ENCODE measurements at places on chromosomes 11 and 22.

GRCh38 chr11:134858783-134859480, 446.9 kb upstream of the B3GAT1 start:
- DNase-seq: no peak

DNA sequence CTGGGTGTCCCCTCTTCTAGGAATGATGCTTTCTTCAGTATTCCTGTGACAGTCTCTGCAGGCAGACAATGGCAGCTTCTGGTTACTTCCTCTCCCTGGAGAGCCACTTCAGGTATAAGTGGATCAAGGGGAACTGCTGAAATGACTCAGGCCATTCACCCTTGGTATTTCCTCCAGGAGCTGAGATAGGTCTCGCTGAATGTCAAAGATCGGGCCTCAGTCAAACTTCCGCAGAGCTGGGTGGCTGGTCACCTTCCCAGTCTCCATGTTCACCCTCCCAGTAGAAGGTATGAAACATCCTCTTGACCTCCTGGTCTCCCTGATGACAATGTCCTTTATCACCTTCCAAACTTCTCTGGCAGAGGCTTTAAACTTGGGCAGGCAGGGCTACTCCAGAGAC, 1.8 kb upstream of the ANKK1 start:
- DNase-seq: no peak

DNA sequence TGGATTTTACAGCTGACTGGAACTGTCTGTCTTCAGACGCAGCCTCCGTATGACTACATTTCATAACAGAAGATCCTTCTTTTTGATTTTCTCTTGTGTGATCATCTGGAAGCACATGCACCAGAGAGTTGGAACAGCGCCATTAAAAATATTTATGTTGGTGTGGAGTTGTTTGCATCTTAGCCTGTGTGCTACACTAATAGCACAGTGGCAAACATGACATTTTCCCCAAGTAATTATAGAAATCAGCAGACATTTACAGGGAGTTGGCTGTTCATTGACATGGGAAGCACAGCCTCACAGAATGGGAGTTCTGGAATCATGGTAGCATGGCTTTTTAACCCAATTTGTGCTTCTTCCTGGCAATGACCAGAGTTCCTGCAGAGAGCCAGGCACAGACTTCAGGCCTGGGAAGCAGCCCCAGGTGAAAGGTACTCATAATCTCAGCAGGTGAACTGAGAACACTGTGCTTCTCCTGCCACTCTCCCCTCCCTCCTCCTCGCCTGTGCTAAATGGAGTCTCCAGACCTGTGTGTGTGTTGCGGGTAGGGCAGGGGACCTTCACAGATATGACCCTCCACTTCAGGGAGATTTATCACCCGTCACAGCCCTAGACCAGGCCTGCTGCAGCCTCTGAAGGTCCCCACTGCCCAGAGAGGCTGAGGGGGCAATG, 82.8 kb upstream of the PLET1 start:
- no peak for DNase-seq

DNA sequence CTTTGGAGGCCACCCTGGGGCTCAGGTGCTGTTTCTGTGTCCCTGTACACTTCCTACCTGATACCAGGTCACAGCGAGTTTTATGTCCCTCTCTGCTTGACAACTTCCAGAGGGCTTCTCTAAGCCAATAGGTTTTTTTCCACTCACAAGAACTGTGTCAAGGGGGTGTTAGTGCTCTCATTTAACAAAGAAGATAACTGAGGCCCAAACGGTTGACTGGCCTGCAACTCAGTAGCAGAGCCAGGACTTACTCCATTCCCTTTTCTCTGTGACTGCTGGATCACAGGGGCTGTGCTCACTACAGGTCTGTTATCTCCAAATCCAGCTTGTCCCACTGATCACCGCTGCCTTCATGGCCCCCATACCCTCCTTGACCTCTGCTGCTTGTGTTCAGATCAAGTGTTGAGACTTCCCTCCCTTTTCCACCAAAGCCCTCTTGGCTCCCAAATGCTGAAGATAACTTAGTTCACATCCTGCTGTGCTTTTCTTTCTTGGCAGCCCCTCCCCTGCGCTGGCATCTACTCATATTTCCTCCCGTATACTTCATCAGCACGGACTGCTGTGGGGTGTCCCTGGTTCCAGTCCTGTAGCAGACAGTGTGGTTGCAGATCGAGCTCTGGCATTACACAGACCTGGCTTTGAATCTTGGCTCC, 41.3 kb downstream of the POU2F3 start:
- DNase-seq: no peak

GRCh38 chr11:27395556-27396258, 32.7 kb upstream of the CCDC34 start:
- no peak for DNase-seq

DNA sequence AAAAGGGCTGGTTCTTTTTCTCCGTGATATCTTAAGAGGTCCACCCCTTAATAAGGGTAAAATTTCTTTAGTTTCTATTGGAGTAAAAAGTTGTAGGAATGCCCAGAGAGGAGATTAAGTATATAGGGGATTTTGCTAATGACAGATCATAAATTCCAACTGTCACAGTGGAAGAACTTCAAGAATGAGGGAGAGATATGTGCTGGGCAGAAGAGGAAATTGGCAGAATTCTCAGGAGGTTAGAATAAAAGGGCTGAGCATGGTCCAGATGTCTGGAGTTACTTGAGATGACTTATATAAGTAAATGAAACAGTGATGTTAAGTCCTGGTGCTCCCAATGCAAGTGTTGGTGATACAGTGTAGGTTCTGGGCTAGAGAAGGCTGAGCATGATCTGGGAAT, 417.6 kb upstream of the ARHGAP42 start:
- no peak for DNase-seq

DNA sequence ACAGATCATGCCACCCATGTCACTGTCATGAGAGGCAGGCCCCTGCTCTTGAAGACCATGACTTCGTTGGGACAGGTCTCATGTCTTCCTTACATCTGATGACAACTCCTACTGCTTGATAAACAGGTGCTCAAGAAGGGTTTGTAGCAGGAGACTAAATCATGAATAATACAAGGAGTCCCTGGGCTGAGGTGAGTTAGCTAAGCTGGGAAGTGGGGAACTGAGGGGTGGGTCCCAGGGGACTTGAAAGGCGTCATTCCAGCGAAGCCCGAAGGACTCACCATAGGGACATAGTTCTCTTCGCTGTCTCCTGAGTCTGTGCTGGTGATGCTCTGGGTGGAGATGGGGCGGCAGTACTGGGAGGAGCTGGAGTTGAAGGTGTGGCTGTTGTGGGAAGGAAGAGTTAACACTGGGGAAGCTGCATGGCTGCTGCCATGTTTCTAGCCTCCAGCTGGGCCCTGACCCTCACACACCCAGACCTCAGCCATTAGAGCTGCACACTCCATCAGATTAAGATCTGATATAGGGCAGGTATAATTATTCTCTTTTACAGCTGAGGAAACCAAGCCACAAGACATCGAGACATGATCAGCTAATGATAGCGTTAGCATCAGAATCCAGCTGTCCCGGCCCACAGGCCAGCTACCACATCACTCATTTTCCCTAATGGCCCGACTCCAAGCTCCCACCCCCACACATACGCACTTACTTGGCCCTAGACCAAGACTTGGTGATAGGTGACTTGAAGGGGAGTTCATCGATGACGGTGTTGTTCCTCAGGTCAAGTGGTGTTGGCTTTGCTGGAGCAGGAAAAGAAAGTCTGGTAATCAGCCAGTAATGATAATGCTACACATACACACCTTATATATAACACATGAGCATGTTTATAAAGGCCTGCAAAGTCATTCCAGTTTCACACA, 32.9 kb downstream of the USP35 start:
- DNase-seq: no peak

DNA sequence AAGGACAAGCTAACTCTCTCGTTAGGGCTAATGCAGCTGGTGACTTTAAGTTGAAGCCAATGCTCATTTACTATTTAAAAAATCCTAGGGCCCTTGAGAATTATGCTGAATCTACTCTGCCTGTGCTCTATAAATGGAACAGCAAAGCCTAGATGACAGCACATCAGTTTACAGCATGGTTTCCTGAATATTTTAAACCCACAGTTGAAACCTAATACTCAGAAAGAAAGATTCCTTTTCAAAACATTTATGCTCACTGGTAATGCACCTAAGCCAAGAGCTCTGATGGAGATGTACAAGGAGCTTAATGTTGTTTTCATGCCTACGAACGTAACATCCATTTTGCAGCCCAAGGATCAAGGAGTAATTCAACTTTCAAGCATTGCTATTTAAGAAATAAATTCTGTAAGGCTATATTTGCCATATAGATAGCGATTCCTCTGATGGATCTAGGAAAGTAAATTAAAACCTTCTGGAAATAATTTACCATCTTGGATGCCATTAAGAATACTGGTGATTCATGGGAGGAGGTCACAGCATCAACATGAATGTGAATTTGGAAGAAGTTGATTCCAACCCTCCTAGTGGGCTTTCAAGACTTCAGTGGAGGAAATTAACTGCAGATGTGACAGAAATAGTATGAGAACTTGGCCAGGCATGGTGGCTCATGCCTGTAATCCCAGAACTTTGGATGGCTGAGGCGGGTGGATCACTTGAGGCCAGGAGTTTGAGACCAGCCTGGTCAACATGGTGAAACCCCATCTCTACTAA, 14.5 kb downstream of the XNDC1N start:
- peak; percentile 90 for DNase-seq

DNA sequence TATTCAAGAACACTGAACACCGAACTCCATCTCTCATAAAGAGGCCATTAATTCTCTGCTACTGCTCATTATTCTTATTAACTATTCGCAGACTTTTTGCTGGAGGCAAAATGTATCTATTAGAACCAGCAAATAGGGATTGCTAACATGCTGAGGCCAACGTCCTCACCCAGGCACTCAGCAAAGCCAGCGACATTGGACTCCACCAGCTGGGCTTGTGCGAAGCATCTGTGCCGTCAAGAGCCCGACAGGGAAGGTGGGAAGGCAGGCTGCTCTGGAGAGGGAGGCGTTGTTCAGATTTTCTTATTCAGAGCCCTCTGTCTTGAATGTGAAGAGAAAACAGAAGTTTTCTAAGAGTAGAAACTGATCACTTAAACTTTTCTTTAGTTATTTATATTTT, 615.6 kb upstream of the KIRREL3 start:
- DNase-seq: no peak

- DNase-seq: no peak
These were observed 215.5 kb downstream of the ARHGAP42 start for GRCh38 chr11:100902454-100903141.

DNA sequence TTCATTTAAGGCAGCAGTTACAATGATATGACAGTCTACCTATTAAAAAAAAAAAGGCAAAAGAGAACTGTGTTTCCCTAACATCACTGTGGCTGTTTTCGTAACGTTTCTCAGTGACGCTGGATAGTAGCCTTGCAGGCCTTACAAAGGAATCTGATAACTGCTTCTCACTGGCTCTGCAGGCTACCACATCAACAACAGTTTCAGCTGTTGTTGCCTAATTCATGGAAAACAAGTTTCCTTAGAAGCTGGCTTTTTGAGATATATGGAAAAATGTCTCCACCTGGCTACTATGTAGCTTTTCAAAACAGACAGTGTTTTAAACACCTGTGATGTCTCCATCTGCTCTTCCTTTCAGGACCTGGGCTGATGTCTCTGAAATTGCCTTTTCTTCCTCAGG, 3.8 kb downstream of the OR51V1 start:
- DNase-seq: no peak

DNA sequence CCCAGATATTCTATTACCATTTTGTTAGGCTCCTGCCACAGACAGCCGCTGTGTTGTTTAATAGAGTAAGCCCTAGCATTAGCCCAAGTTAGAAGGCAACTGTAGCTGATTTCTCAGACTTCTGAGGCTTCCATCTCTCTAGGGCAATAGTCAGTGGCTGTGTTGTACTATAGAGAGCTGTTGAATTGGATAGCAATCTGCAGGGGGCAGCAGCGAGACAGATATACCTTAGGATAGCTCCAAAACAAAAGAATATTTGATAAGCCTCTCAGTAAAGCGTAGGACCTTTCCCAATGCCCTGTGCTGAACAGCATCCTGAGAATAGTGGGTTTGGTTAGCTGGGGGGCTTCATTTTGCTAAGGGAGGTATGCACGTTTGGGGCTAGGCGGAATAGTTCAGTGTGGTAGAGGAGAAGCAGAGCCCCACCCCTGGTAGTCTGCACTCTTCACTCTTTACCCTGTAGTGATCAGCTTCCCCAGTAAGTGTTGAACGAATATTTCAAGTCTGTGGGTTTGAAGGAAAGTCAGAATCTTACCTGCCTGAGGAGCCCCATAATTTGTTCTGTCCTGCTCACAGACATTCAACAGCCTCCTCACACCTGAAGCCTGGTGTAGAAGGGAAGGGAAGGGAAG, 515.1 kb downstream of the INSC start:
- no peak for DNase-seq

GRCh38 chr22:48265000-48265625, 1502.7 kb downstream of the TBC1D22A start:
- no peak for DNase-seq

DNA sequence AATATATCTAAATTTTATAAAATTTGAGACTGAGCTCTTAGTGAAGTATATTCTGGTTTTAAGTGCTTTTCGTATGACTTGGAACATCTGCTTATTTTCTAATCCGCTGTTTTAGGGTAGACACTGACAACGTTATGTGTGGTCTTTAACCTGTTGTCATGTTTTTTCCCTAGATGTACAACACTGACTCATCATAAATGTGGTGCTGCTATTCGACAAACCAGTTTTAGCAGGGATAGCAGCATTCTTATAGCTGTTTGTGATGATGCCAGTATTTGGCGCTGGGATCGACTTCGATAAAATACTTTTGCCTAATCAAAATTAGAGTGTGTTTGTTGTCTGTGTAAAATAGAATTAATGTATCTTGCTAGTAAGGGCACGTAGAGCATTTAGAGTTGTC, 23.8 kb upstream of the HIKESHI start:
- no peak for DNase-seq

- no peak for DNase-seq
These were observed 8.0 kb upstream of the CLCF1 start for GRCh38 chr11:67381244-67381972.
